ENCODE measurements at places on chromosomes 1 and 21.

- peak; percentile 39 for DNase-seq
Measured at GRCh38 chr1:113217447-113218208, 144.6 kb downstream of the LRIG2 start.

DNA sequence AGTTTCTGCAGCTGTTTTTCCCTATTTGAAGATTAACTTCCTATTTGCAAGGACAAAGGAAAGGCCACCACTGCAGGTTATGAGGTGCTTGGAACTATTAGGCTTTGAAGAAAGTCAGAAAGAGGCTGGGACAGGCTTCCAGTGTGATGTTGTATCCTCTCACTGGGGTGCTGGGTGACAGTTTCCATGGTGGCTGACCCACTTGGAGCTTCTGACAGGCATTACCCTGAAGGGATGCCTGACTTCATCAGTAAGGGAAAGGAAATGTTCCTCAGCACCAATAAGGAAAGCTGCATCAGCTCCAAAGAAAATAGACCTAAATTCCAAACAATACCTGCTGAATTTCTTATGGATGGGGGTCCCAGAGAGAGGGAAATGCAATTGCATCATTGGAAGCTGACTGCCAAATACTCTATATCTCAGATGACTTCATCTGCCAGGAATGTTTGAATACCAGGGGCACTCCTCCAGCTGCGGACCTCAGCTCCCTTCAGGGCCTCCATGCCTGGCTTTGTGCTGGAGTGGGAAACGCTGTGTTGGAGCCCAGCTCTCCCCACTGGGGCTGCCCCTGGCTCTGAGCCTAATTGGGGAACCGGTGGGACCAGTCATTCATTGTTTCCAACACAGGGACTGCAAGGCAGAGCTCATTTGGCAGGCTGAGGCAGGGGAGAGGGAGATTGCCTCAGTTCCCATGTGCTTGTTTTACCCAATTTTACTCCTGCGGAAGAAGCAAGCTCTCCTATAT is 76.6 kb downstream of the RGL1 start:
- DNase-seq: peak; percentile 91

GRCh38 chr1:81337226-81337625 is 463.5 kb upstream of the ADGRL2 start:
- DNase-seq: no peak

- peak; percentile 58 for DNase-seq
Measured at GRCh38 chr1:110086961-110087360, 16.5 kb upstream of the ALX3 start.

DNA sequence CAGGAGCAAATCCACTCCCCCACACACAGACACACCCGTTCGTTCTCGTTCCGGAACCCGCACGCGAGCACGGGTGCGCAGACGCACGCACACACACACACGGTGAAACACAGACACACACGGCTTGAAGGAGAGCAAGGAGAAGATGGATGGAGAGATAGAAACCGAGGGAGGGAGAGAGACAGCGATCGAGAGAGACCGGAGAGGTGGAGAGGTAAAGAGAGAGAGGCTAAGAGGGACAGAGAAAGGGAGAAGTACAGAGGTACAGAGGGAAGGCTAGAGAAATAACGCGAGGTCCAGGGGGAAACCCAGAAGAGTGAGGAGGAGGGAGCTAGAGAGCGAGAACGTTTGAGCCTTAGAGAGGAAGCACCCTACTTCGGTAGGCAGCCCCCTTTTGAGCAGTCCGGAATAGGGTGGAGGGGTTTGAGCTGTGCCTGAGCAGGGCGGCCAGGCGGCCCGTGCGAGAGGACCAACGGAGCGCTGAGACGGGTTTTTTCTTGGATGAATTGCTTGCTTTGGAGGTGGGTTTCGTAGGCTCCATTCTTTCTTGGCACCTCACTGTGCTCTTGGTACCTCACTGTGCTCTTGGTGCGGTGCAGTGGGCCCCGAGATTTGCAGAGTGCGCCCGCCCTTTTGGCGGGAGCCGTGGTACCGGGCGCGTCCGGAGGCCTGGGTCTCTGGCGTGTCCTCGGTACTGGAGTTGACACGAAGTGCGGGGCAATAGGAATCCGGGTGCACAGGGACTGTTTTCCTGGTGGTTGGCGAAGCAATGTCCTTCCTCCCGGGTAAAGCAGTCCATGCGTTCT is 88.4 kb upstream of the RHOU start:
- DNase-seq: peak; percentile 40

- DNase-seq: no peak
Measured at GRCh38 chr1:207191776-207192175, 87.7 kb downstream of the C4BPA start.

GRCh38 chr1:17877896-17878295 is 122.8 kb downstream of the ACTL8 start:
- no peak for DNase-seq

DNA sequence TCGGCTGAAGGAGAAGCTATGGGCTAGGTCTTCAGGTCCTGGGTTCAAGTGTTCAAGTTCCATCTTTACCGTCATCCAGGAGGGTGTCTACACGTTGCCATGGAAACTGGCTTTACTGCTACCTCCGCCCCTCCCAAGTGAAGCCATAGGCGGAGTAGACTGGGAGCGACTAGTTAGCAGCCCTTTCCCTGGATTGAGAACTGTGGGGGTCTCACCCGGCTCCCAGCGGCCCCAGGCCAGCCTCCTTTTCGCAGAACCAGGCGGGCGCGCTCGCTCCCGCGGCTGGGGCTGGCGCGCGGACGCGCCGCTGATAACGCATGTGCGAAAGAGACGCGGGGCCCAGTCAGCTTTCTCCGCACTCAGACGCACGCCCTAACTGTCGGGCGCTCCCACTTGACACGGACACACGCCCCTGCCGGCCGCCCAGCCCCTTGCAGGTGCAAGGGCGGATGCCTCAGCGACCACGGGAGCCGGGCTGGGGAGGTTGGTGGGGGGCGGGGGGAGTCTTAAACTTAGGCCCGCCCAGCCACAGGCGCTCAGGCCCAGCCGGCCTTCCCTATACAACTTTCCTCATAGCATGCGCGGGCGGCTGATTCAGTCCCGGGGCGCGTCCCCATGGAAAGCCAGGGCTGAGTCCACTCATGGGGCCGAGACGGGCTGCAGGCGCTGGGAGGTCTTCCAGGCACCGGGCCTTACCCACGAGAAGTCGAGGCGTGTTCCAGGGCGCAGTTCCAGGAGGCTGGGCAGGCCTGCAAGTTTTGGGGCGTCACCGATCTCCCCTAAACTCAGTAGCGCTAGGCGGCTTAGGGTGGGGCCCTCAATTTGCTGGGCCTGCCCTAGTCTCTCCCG is 7.4 kb downstream of the EFNA4 start:
- DNase-seq: peak; percentile 80

- DNase-seq: no peak
Measured at GRCh38 chr1:14778898-14779865, 180.7 kb downstream of the KAZN start.

GRCh38 chr1:52920791-52921291 is 699 bp downstream of the ECHDC2 start:
- no peak for DNase-seq

- no peak for DNase-seq
Measured at GRCh38 chr1:96782856-96783255, 61.3 kb downstream of the PTBP2 start.

GRCh38 chr1:85229574-85230097 is 28.8 kb upstream of the SYDE2 start:
- DNase-seq: no peak

- DNase-seq: no peak
Measured at GRCh38 chr1:155166051-155166470, 7.0 kb downstream of the KRTCAP2 start.

DNA sequence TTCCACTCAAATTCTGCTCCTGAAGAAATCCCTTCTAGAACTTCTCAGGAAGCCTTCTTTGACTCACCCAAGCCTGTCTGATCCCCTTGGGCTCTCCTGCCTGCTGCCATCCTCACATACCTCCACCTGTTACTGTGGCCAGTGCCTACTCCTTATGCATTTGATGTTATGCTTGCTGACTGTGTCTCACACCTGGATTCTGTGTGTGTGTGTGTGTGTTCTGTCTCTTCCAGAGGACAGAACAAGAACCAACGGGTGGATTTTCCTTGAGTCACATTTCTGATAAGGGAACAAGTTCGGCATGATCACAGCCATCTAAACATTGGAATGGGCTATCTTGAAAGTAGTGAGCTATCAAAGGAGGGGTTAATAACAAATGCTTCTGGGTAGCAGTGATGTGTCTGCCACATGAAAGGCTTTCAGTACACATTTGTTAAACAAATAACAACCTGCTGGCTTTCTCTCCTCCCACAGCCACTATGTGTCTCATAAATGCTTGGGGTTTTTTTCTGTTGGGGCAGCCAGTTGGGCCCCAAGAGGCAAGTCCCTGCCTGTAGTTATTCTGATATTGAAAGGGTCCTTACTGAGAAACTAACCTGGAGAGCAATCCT is 8.9 kb upstream of the GPR37L1 start:
- DNase-seq: no peak

DNA sequence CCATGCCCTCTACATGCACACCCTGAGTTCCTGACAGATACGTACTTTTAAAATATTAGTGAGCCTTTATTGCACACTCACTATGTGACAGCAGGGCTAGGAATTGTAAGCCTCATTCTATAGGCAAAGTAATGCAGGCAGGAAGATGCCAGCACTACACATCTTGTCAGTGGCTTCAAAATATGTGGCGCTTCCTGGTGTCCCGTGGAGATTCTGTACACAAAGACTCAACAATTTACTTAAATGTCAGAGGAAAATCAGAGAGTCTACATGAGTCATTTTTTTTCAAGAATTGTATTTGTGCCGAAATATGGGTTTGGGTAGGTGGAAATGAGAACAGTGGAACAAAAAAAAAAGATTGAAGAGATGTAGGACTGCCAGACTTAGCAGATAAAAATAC is 27.6 kb downstream of the RNASEL start:
- DNase-seq: no peak

GRCh38 chr21:34595457-34595856 is 19.5 kb downstream of the RCAN1 start:
- no peak for DNase-seq

- no peak for DNase-seq
Measured at GRCh38 chr1:112143871-112144441, 154.5 kb upstream of the KCND3 start.

DNA sequence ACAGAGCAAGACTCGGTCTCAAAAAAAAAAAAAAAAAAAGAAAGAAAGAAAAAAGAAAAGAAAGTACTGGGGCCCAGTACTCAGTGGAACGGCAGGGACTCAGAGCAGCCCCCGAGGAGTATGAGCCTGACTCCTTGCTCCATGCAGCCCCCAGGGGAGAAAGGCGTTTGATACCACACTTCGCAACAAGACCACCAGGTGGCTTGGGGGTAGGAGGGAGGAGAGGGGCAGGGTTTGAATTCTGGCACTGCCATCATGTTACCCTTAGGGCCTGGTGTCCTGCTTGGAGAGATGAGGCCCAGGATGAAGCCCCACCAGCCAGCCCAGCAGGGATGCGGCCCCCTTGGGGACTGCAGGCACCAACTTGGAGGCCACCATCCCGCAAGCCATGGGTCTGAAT is 321.3 kb upstream of the VAMP3 start:
- DNase-seq: no peak

DNA sequence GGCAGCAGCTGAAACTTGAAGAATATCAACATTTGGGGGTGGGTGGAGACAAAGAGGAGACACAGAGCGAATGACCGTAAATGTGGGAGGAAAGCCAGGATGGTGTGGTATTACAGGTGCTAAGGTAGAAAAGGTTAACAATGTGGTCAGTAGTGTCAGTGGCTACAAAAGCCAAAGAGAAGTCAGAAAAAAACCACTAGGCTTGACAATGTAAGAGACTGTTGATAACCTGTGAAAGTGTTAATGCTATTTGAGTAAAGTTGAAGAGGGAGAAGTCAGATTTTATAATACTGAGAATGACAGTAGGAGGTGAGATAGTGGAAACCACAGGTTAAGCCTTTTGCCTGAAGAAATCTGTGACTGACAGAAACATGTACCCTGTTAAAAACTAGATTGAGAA is 120.8 kb downstream of the CLEC20A start:
- DNase-seq: peak; percentile 40

GRCh38 chr1:110857964-110858948 is 14.7 kb upstream of the CD53 start:
- no peak for DNase-seq

DNA sequence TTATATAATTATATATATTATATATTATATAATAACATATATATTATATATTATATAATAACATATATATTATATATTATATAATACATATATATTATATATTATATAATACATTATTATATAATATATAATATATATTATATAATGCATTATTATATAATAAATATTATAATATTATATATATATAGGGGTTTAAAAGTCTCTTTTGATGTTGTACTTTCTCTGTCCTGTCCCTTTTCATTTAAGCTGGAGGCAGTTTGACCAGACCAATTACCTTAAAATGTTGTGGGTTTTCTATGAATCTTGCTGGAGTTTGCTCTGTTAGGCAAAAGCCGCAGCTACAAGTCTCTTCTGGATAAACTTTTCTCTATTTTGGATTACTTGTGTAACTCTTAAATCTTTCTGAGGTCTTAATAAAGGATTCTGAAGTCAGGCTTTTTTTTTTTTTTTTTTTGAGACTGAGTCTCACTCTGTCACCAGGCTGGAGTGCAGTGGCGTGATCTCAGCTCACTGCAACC is 22.2 kb upstream of the KIF1B start:
- DNase-seq: no peak

DNA sequence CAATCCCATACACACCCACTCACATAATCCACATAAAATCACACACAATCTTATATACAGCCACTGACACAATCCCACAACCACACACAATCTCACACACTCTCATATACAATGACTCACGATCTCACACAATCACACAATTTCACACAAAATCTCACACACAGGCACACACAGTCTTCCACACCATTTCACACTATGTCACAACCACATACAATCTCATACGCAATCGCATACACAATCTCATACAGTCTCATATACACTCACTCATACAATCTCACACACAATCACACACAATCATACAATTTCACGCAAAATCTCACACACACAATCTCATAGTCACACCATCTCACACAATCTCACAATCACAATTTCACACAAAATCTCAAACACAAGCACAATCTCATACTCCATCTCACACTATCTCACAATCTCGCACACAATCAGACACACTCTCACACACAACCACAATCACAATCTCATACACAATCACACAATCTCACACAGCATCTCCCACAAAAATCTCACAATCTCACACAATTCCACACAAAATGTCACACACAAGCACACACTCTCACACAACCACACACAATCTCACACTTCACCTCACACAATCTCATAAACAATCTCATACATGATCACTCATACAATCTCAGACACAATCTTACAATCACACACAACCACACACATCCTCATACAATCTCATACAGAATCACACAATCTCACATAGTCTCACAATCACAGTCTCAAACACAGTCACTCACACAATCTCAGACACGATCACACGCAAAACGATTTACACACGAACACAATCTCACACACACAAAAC is 18.5 kb downstream of the CASZ1 start:
- no peak for DNase-seq

DNA sequence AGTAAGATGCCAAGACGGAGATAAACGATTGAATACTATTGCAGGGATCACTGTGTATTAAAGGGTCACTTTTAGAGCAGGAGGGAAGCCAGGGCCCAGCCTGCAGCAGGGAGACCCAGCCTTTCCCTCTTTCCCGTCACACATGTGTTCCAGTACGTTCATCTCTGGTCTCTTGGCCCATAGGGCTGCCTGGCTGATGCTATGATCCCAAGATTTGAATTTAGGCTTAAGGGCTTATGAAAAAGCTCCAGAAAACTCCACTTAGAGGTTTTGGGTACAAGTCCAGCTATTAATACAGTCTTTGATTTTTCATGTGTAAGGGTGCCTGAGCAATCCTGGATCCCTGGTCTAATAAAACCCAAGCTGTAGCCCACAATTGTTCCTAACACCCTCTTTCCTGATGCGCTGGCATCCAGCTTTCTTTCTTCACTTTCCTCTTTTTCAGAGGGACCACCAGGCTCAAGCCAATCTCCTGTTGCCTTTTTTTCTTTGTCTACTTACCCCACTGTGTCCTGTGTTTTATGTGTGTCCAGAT is 359.6 kb upstream of the USP24 start:
- no peak for DNase-seq

All from NCI-H226 (cell line).